ENCODE measurements at places on chromosomes 2 and 18.

- DNase-seq: no peak
These were observed 69.8 kb downstream of the ANKRD12 start for GRCh38 chr18:9206421-9206820.

DNA sequence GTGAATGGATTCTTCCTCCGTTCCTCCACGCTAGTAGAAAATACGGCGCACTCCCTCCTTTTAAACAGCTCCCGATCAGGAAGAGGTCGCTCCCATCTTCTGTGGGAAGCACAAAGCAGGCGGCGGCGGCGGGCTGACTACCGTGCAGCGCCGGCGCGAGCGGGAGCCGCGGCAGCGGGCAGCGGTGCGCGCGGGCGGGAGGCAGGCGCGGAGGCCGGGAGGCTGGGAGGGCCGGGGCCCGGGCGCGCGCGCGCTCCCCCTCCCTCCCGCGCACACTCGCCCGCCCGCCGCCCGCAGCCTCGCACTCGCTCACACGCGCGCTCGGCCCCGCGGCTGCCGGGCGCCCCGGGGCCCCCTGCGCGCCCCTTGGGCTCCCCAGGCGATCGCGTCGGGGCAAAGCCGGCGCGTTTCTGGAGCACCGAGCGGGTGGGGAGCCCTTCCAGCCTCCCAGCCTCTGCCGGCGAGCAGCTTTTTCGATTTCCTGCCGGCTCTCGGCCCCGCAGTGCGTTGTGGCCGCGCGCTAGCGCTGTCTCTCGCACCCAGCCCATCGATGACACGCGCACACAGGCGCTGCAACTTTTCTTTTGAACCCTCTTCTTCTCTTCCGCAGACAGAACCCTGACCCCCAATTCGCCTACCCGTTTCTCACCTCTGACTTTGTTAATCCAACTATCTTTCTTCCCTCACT, at the start of gene SLC8A1:
Gene SLC8A1, minus strand, starts transcription at position 173 of the 688 bp plus-strand sequence.
- DNase-seq: no peak

DNA sequence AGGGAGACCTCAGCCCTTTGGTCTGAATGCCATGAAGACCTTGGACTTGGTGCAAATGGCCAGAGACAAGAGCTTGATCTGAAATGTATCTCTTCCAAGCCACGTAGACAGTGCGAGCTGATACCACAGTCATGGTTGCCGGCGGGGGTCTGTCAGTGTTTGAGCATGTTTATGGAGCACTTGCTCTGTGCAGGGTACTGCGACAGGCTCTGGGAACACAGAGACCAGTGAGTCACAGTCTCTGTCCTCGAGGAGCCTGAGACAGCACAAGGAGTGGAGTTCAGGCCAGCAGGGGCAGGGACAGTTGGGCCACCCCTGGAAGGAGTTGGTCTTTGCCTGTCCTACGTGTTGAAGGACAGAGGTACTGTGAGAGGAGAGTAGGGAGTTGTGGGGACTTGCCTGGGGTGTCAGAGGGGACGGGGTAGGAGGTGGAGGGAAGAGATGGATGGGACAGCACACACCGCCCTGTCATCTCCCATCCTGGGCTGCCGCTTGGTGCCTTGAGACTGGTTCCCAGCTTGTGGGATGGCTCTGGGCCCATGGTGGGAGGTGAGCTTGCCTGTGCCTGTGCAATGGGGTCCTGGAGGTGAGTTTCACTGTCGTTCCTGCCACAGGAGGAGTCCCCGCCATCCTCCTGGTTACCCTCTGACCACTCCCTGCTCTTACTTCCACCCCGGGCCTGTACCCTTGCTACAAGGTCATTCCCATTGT, 39.5 kb downstream of the ATP6V1C2 start:
- DNase-seq: no peak

DNA sequence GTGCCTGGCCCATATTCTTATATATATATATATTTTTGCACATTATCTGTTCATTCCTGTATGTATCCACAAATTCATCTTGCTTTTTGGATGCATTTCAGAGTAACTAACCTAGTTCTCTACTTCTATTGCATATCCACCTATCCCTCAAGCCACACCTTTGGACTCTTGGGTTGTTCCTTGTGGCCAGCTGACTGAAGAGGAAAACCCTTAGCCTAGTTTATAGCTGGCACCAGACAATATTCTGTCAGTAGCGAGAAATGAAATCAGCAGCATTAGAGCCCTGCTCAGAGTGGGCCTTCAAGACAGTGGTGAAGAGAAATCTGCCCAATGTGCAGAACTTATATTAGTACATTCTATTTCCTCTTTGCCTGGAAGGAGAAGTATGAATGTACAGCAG, 19.6 kb upstream of the ALMS1 start:
- DNase-seq: no peak

DNA sequence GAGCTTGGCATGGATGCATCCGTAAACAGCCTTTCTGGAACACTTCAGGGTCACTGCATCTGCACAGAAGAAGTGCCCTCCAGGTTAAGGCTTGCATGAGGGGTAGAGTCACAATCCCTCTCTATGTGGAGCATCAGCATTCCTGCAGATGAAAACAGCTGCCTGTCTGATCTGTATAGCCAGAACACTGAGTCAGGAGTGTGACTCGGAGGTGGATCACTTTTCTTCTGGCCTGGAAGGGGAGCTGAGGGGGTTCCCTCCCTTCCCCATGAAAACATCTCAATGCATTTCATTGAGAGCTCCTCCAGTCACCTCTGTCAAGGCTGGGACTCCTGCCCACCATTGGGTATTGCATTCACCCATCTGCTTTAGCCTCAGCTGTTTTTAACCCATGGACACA, 72.5 kb upstream of the SERPINE2 start:
- DNase-seq: no peak

GRCh38 chr18:24022161-24022560, 7.6 kb downstream of the TTC39C start:
- no peak for DNase-seq

GRCh38 chr2:149661844-149662243, 74.3 kb upstream of the MMADHC start:
- DNase-seq: no peak

GRCh38 chr18:77249569-77250500, at the start of gene GALR1:
Gene GALR1, plus strand, starts transcription at chr18:77249848. Its CDS starts 701 bp downstream, at chr18:77250549.
- no peak for DNase-seq

GRCh38 chr18:317618-318017, 49.8 kb upstream of the THOC1 start:
- no peak for DNase-seq

- DNase-seq: no peak
These were observed 84.2 kb upstream of the PHLPP1 start for GRCh38 chr18:62631173-62631572.

GRCh38 chr18:24456549-24456948, 3.9 kb upstream of the HRH4 start:
- DNase-seq: no peak

DNA sequence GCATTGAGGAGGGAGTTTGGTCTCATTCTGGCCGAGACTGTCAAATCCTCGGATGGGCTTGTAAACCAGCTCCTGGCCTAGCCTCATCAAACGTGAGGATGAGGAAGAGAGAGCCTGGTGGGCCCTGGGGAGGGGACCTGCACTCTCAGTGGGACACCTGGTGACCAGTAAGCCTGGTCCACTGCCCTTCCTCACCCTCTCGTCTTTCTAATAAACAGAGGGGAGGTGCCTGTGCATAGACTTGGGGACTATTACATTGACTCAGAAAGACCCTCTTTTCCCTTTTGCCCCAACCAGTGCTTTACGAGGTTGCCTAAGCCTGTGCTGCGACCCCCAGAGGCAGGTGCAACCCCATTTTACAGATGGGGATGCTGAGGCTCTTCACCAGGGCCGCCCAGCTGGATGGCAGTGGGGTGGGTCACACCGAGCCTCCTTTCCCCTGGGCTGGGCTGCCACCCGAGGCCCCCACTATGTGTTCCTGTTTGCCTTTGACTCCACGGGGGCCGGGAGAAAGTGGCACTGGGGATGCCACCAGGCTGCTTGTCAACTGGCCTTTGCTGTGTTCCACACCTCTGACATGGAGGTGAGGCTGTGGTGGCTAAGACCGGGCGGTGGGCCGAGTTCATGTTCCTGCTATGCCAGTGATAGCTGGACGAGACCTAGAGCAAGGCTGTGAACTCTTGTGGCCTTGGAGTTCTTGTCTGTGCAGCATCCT, 85.9 kb downstream of the GLI2 start:
- no peak for DNase-seq

DNA sequence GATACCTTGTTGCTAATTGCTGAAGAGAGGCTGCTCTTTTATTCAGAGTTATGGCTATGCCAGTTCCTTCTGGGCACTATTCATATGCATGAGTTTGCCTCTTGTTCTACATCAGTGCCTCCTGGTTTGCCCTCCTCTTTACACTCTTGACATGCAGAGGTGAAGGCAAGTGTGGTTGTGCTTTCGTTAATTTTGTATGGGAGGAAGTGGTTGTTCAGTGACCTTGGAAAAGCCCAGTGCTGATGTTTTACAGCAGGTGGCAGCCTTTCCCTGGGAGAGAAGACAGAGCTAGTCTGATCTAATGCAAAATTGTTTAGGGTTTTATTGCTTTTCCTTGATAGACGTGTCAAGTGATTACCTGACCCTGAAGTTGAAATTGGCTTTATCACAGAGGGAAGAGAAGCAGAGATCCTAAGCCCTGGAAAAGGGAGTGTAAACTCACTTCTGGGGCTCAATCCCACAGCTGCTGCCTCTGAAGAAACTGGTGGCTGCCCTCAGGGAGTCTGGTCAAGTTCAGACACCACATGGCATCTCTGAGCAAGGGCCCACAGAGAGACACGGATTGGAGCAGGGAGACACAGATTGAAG, 30.5 kb upstream of the VPS54 start:
- DNase-seq: peak; percentile 47
